CD4-positive, alpha-beta memory T cell (primary cell): ENCODE measurements at places on chromosomes 1 and 21.

- DNase-seq = no peak
Observed at GRCh38 chr1:55326496-55327243, 111.5 kb upstream of the USP24 start.

- peak; percentile 79 for DNase-seq
Observed at GRCh38 chr1:1629430-1630190, 2.4 kb upstream of the MMP23B start.

DNA sequence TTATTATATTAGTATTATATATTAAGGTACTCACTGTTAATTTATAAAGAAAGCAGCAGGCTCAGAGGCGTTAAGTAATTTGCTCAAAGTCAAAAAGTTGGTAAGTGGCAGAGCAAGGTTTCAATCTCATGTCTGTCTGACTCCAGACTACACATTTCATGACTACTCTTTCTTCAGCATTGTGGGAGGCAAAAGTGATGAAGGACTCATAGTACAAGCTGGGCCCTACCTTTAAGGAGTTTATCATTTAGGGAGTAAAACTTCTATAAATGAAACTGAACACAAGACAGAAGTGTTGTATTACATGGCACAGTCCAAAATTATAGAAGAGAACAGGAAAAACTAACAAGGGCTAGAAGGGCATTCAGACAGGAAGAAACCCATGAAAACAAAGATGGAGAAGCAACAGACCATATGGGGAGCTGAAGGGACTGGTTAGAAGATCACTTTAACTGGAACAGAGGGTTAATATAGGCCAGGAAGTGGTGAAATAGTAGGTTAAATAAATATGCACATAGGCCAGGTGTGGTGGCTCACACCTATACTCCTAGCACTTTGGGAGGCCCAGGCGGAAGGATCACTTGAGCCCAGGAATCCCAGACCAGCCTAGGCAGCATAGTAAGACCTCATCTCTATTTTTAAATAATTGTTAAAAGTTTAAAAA lies 11.5 kb downstream of the SORT1 start:
- no peak for DNase-seq

DNA sequence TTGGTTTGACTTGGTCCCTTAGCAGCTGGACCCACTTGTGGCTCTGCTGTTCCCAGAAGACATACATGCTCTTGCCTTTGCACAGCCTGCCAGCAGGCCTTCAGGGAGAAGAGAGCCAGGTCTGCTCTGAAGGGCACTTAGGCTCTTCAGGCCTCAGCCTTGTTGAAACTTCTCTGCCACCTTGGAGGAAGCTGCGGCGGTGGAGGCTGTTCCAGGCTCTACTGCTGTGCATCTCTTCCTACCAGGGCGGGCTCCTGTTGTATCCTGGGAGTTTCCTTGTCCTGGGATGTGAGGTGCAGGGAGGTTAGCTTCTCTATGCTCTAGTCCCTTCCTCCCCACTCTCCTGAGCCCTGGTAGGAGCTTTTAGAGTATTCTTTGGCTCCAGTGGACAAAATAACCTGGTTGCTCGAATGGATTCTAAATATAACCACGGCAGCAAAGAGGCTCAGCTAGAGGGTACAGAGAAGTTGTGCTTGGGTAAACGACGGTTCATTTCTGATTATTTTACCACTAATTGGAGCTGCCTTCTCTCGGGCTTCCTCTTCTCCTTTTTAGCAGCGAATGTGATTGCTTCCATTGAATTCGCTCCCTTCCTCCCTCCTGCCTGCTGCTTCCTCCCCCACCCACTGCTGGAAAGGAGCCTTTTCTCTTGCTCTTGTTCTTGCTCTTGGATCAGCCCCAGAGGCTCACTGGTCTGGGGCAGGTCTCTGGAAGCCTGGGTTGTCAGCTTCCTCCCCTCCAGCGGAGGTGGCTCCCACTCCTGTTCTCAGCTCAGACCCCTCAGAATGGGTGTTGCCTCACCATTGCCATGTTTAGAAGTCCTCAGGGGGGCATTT lies 126.6 kb upstream of the CACNA1E start:
- DNase-seq = no peak

DNA sequence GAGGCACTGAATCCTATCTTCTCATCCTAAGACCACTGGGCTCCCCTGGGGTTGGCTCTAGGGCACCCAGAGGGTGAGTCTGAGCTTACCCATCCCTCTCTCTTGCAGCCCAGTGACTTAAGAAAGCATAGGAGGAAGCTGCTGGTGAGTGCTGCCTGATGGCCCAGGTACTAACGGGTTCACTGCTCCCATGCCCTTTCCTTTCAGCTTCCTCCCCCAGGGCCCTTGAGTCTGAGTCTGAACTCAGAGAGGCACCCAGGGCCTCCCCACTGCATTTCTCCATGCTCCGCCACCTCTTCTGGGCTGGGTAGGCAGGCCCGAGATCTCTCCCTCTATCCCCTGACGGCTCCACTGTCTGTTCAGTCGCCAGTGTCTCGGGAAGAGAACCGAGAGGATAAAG lies 29.7 kb downstream of the PPFIA4 start:
- no peak for DNase-seq

DNA sequence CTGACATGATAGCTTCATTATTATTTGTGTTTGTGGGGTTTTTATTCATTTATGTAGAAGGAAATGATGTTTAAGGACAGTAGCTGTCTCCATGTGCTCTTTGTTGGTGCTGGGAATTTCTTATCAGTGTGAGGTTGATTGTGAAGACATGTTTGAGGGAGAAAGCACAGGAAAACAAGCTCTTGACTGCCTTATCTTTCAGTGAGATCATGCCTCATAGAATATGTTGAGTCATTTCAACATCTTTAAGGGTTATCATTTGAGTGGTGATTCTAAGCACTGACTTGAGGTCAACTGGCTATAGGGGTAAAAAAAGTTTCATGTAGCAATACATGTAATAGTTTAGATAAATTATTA lies 405.1 kb upstream of the ADAMTS5 start:
- DNase-seq = no peak

- DNase-seq = no peak
Observed at GRCh38 chr1:172405912-172406311, 14.6 kb upstream of the C1orf105 start.
